ENCODE measurements at places on chromosomes 3 and 15. TPM values are rescaled to one million over a fixed set of nuclear protein-coding genes. Genes with fewer than 3 reads are reported as not detected.

The LTK gene
- total RNA-seq, result 0.36 TPM

The PLA2G4F gene
- not detected for total RNA-seq

The TMOD2 gene
- total RNA-seq, result 32.0 TPM

The SLC15A2 gene
- total RNA-seq, result 0.15 TPM

The FOXL2 gene
- total RNA-seq, result not detected

The PLSCR2 gene
- total RNA-seq, result not detected

The PLSCR5 gene
- total RNA-seq, result not detected

The ZNF620 gene
- 2.6 TPM for total RNA-seq
